ENCODE measurements at places on chromosomes 13 and 19. TPM values are rescaled to one million over a fixed set of nuclear protein-coding genes. Genes with fewer than 3 reads are reported as not detected.

IL4I1 gene
- 35.6 TPM for total RNA-seq

B3GNT8 gene
- total RNA-seq = 0.66 TPM

DNA sequence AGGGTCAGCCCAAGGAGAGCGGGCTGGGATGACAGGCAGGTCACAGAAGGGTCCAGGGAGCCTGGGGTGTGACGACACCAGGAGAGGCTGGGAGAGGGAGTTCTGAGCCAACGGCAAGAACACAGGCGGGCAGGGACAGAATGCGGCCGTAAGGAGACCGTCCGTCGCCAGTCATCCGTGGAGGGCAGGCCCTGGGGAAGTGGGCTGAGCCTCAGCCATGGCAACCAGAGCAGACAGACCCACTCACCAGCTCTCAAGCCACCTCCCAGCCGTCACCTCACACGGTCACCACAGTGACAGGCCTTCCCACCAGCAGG lies 3.7 kb upstream of the TMEM86B start:
- no peaks in the 10 kb centered on the region for H3K4me1 ChIP-seq
- peaks cover 61% of the 10 kb centered on the region for H3K36me3 ChIP-seq
- H3K4me3 ChIP-seq = no peak overlapping the region
- no peak overlapping the region for H3K27ac ChIP-seq
- H3K27me3 ChIP-seq = no peaks in the 10 kb centered on the region

DNA sequence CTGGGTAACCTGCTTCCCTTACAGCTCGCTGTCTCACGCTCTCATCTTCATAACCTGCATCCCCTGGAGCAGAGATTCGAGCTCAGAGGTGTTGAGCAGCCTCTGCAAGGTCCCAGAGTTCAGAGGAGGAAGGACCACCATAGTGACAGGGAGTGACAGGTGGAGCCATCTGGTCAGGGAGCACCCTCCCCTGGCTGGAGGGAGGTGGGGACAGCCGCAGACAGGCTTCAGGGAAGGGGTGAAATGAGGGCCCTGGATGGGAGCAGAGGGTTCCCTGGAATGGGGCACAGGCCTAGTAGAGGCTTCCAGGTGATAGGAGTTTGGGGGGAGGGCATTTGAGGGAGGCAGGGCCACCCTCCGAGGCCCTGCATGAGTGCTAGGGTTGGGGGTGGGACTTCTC lies 82.1 kb downstream of the ZNF429 start:
- H3K27ac ChIP-seq = no peak overlapping the region
- no peaks in the 10 kb centered on the region for H3K27me3 ChIP-seq
- H3K36me3 ChIP-seq = no peaks in the 10 kb centered on the region

DNA sequence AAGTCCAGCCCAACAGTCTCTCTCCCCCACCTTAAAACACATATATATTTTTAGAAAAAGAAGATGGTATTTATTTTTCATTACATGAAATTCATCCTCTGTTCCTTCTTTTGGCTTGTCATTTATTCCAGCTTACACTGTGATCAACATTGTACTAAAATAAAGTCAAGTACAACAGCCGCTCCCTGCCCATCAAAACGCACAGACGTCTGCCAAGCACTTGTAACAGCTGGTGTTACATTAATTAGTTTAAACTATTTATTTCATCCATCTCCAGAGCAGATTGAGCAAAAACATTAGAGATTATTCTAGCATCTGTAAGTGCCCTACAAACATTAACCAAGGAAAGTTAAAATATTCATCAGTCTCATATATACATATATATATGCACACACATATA lies 350.5 kb downstream of the DACH1 start:
- DNase-seq = no peak
- H3K27me3 ChIP-seq = no peaks in the 10 kb centered on the region
- no peak overlapping the region for H3K4me3 ChIP-seq
- H3K36me3 ChIP-seq = no peaks in the 10 kb centered on the region
- H3K4me1 ChIP-seq = no peaks in the 10 kb centered on the region

PRTN3 gene
- not detected for total RNA-seq

All from CD8-positive, alpha-beta memory T cell (primary cell).